ENCODE measurements at places on chromosomes 3 and 15.
A peak's percentile ranks its signal among the peaks of the same experiment; 100 is the strongest.

DNA sequence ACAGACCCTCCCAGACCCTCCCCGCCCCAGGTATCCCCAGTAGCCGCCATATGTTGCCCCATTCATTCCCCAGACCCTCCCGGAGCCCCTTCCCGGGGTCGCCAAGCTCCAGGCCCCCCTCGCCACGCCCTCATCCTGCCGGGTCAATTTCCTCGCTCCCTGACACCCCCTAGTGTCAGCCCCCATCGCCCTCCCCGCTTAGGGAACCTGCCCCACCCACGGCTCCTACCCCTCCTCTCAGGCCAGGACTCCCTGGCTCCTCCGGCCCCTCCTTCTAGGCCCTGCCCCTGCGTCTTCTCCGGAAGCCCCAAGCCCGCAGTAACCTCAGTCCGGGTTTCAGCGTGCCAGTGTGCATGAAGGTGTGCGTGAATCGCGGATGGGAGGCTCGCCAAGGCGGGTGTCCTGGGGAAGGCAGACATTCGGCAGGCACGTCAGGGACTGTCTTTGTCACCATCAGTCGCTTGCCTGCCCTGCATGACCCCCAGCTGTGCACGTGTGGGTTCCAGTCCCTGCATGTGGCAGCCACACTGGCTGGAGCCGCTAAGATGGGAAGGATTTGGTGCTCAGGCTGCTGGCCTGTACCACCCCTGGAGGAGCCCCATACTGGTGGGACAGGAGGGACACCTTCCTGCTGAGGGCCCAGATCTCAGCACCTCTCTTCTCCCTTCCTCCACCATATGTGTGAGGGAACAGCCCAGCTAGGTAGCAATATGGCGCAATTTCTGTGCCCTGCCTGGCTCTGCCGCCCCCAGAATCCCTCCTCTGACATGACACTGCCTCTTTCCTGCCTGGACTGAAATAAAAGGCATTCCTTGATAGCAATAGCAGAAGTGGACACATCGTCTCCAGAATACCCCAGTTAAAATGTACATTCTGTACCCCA lies 693 bp downstream of the DISP2 start:
- DNase-seq: no peak

DNA sequence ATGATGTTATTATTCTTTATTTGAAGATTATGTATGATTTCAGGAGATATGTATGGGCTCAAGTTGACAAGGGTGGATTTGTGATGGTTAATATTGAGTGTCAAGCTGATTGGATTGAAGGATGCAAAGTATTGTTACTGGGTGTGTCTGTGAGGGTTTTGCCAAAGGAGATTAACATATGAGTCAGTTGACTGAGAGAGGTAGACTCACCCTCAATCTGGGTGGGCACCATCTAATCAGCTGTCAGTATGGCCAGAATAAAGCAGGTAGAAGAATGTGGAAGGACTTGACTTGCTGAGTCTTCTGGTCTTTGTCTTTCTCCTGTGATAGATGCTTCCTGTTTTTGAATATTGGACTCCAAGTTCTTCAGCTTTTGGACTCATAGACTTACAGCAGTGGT lies 973.7 kb downstream of the MCTP2 start:
- DNase-seq: no peak

DNA sequence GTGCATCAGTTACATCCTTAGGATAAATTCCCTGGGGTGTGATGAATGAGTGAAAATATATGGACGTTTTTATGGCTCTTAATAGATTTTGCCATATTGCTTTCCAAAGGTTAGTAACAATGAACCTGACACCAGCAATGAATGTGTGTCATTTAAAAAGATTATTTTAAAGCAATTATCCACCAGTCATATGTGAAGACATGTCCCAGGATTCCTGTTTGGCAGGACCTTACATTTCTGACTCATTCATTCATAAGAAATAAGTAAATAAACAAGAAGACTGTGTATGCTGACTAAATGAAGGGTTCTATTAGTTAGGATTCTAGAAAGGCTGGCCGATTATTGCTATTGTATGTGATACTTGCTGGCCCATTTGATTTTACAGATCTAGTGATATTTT lies 201.5 kb downstream of the SOX2 start:
- DNase-seq: no peak

- DNase-seq: peak; percentile 53
Observed at GRCh38 chr15:41936649-41937567, 35.4 kb downstream of the EHD4 start.

DNA sequence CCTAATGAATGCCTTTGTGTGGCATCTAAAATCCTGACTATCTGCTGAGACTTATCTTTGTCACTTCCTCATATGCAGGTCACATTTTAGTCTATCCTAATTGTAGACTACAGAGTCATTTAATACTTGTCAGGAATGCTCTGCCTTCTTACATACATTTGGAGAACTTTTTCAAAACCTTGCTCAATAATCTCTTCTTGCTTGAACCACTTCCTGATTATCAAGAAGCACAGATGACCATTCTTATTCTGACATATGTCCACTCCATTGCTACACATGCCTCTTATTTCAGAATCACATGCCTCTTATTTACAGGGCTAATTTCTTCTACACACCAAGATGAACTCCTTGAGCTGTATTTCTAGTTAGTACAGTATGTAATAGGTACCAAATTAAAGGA lies 400.3 kb downstream of the TBC1D5 start:
- DNase-seq: no peak

GRCh38 chr15:56942118-56942517 lies 23.7 kb downstream of the TCF12 start:
- DNase-seq: no peak

GRCh38 chr3:14491396-14492190 lies 48.5 kb downstream of the GRIP2 start:
- DNase-seq: no peak
